Activated T-helper 9 cell treated with anti-CD3 and anti-CD28 coated beads, Interleukin-2, amount 50 U/mL, for 16 hours (primary cell): ENCODE measurements at places on chromosomes 3 and 15.

DNA sequence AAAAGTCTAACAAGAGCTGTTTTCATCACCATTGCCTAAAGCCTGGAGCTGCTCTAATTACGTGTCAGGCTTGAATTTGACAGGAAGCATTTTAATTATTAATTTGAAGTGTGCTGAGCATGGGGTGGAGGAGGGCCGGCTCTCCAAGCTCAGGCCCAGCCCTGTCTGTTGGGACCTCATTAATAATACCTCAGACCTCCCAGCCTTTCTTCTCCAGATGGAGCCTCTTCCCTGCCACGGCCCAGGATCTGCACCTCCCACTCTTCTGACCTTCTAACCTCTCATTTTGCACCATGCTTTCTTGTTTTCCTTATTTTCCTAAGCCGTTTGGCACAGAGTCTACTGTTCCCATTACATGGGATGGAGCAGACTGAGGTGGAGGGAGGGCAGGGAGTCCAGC is 30.0 kb downstream of the INSYN1 start:
- DNase-seq = no peak

GRCh38 chr3:82496890-82497560 is 735.6 kb upstream of the GBE1 start:
- DNase-seq = no peak

DNA sequence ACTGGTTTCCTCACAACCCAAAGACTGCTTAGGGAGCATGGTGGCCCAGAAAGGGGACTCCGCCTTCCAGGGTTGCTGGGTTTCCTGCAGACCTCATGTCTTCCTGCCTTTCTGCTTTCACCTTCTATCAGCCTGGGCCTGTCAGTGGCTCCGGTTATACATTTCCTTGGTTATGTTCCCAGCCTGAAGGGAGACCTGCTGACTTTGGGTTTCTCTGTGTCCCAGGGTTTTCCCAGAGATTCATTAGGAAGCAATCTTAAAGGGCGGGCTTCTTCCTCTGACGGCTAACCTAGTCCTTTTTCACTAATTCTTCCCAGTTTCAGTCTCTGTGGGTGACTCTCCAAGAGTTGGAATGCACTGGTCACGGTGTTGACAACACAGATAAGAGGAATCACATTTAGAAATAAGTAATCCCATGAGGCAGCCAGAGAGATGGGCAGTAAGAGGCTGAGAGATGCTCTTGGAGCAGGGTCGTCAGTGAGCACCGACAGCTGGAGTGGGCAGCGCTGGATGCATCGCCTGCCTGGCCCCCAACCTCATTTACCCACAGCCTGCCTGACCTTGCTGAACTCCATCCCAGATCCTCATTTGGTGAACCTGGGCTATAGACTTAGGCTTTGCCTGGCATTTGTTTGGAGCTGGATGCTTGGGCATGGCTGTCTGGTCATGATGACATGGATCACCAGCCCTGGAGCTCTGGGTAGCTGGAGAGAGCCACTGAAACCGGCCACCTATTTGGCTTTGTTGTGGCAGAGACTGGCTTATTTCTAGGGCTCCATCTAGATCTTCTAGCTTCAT is 10.0 kb upstream of the EHD4 start:
- no peak for DNase-seq

- no peak for DNase-seq
Measured at GRCh38 chr3:100647171-100647570, 37.8 kb downstream of the ADGRG7 start.

GRCh38 chr3:111956995-111957734 is 21.7 kb upstream of the ABHD10 start:
- no peak for DNase-seq

GRCh38 chr3:25080461-25080860 is 347.6 kb upstream of the RARB start:
- DNase-seq = no peak

GRCh38 chr3:37181756-37182155 is 7.4 kb upstream of the LRRFIP2 start:
- DNase-seq = no peak

- no peak for DNase-seq
Measured at GRCh38 chr3:177144922-177145321, 52.4 kb downstream of the TBL1XR1 start.

DNA sequence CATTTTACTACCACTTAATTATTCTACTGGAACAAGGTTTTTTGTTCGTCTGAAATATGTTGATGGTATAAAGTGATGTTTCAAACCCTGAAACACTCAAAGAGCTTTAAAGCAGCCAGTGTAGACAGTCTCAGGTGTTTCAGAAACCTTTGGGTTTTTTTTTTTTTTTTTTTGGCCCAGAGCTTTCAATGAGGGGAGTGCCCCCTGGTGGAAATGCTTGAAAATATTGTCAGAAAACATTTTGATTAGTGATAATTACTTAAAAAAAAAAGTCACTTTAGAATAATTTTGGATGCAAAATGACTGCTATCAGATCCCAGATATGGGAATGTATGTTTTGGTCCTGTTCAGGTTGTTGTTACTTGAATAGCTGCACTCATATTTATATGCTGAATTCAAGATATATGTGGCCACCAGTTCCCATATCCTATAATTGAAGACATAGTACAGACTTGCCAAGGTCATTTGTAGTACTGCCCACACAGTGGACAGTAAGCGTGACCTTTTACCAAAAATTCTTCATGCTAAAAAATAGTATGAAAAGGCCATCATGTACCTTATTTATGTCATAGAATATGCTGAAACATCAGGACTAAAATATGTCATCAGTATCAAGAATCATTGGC is 35.9 kb downstream of the SATB1 start:
- DNase-seq = no peak

- DNase-seq = no peak
Measured at GRCh38 chr3:175914785-175915184, 1055.7 kb downstream of the NAALADL2 start.

GRCh38 chr3:158802409-158803268 is 785 bp downstream of the MFSD1 start:
- DNase-seq = no peak

GRCh38 chr3:172626021-172626640 is 84.7 kb downstream of the NCEH1 start:
- DNase-seq = no peak

DNA sequence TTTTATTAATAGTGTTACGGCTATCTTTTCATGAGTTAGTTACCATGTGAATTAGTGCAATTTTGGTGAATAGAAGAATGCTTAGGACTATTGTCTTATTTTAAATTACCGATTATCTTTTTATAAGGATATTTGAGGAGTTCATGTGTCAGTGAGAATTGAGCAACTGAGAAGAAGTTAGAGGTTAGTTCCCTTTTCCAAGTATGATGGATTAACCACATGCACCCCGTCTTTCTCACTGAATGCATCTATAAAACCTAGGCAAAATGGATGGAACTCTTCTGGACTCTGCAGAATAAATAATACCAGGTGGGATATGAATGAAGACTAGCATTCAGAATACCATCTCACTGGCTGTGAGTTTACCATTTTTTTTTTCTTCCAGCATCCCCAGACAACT is 74.3 kb downstream of the TCF12 start:
- DNase-seq = no peak

DNA sequence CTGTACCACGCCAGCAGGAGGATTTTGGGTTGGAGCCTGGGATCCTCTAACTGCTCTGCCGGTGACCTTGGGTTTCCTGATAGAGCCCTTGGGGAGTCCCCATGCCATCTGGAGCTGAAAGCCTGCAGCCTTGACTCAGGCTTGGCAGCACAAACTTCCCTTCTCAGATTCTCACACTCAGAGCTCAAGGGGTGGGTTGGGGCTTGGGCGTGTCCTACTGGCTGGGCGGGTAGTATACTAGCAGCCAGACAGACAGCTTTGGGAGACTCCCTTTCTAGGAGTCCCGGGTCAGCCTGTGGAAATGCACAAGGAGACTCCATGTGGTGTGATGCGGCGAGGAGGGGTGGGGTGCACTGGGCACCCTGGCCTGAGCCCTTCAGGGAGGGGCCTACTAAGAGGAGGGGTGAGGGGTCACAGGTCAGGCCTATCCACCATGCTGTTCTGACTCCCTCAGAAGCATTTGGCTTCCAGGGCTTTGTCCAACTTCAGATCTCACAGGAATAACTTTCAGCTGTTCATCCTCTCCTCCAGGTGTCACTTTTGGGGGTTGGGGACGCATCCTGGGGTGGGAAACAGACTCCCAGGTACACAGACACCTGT is 21.6 kb upstream of the PLXNA1 start:
- DNase-seq = no peak

DNA sequence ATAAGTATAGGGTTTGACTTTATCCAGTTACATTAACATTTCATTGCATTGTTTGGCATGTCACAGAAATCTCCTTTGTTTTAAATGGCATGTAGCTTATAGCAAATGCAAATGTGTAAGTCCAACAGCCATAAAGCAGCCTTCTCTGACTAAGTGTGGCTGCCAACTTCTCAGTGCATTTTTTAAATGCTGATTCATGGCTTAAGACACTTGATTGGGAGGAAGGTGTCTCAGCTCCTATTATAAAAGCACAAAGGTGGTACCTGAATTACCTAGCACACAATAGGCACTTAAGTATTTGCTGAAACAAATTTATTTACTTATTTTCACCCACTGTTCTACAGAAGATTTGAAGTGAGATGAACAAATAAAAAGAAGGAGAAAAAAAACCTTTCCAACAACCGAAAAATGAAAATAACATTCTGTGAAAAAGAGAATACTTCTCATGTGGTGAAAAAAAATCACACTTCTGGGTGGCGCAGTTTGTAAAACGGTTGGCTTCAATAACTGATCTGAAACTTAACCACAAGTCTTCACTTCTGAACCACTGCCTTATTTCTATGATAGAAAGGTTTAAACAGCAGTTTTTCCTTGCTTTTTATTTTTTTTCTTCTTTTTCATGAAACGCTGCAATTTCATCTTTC is 105.5 kb upstream of the ICE2 start:
- DNase-seq = no peak

DNA sequence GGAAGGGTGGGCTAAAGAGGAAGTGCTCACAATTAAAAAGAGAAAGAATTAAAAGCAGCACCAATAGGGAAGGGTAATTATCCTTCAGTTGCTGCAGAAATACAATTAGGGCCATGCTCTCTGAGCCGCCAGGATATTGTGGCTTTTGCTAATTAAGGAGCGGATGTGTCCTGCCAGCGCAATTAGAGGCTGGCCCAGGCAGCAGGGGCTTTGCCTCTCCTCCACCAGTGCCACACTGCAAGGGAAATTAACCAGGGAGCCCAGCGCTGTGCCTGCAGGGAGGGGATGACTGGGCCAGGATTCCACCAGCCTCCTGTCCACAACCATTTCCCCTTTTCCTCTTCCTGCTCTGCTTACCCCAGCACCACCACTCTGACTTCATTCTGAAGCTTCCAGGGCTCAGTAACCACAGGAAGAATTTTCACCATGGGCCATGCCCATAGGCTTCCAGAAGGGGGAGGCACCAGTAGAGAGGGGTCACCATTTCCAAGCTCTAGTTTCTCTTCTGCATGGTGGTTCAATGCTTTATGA is 10.4 kb upstream of the AEN start:
- no peak for DNase-seq

- no peak for DNase-seq
Measured at GRCh38 chr3:98892263-98892662, 9.2 kb downstream of the DCBLD2 start.

- no peak for DNase-seq
Measured at GRCh38 chr15:67143646-67144045, 78.2 kb downstream of the SMAD3 start.

- DNase-seq = no peak
Measured at GRCh38 chr3:45610119-45610518, 15.6 kb downstream of the LIMD1 start.

GRCh38 chr3:29438580-29438979 is 157.7 kb downstream of the RBMS3 start:
- no peak for DNase-seq

GRCh38 chr3:137348936-137349335 is 391.2 kb downstream of the IL20RB start:
- DNase-seq = no peak

GRCh38 chr3:30342318-30343060 is 263.9 kb upstream of the TGFBR2 start:
- DNase-seq = no peak

GRCh38 chr3:162770551-162770950 is 1273.9 kb downstream of the OTOL1 start:
- DNase-seq = no peak
